ENCODE measurements at places on chromosomes 6 and 20.

DNA sequence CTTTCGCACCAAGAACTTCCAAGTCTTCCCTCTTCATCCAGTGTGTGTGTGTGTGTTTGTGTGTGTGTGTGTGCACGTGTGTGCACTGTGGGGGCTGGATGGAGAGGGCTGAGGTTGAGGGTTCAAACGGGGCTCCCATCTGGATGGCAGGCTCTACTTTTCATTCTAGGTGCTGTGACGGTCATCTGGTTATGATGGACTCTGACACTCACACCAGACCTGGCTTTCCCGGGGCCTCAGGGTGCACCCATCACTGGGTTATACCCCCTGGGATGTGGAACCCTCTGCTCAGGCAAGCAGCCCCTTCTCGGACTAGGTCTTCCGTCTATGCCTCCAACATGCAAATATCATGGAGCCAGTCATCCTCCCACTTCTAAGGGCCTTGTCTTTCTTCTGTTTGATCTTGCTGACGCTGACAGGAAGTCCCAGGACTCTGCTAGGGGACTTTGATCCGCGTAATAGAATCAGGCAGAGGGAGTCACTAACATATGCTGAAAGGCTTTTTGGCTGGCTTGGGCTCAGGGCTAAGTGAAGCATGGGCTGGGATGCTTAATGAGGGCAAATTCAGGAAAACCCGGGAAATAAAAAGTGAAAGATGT is 313.6 kb downstream of the CDC5L start:
- no peak for DNase-seq

DNA sequence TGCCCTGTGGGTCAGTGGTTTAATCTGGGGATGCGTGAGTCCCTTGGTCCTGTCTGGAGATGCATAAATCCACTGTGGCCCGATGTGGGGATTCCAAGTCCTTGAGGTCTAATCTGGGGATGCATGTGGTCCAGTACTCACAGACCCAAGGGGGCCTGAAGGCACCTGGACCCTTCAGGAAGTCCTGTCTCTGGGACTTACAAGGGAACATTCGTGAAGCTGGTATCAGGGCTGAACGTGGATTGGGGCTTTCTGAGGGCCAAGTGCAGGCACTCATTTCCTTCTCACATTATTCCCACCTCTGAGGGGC is 25.2 kb upstream of the GTSF1L start:
- DNase-seq = no peak

GRCh38 chr6:31750411-31751022 is 10.7 kb downstream of the MSH5 start:
- no peak for DNase-seq

GRCh38 chr6:132814716-132815570 is 574 bp downstream of the RPS12 start:
- no peak for DNase-seq

DNA sequence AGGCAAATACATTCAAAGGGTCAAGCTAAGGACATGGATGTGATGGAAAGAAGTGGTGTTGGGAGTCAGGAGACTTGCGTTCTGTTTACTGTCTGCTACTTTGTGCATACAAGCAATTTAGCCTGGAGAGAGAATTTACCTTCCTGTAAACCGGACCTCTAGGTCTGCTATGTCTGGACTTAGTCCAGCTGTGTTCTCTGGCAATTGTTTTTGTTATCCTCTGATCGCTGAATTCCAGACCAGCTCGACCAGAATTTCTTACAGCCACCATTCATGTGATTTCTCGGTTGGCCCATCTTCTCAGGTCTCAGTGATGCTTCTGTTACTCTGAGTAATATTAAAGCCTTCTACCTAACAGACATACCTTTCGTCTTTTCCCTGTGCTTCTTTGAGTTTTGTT is 75.2 kb downstream of the LRRC1 start:
- DNase-seq = no peak

GRCh38 chr6:25959890-25960536 is 2.6 kb upstream of the TRIM38 start:
- DNase-seq = no peak

- no peak for DNase-seq
These were observed 26.2 kb downstream of the TMEM170B start for GRCh38 chr6:11563793-11564192.
